ENCODE measurements at places on chromosomes 2 and 18.

DNA sequence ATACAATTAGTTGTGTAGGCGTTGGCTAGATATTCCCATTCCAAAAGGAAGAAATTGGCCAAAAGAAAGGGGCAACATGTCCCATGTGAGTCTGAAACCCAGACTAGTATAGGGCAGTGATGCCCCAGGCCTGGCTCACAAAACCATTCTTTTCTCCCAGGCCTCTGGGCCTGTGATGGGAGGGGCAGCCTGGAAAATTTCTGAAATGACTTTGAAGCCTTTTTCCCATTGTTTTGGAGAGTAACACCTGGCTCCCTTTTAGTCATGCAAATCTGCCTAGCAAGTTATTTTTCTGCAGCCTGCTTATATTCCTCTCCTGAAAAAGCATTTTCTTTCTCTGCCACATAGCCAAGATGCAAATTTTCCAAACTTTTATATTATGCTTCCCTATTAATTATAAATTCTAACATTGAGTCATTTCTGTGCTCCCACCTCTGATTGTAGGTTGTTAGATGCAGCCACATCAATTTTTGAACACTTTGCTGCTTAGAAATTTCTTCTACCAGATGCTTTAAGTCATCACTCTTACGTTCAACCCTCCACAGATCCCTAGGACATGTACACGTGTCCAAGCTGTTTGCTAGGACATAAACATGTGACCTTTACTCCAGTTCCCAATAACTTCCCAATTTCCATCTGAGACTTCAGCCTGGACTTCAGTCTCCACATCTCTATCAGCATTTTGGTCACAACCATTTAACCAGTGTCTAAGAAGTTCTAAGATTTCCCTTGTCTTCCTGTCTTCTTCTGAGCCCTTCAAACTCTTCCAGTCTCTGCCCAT is 76.1 kb upstream of the MC4R start:
- no peak for DNase-seq

GRCh38 chr2:236341067-236341466 is 76.9 kb upstream of the ASB18 start:
- DNase-seq = no peak

DNA sequence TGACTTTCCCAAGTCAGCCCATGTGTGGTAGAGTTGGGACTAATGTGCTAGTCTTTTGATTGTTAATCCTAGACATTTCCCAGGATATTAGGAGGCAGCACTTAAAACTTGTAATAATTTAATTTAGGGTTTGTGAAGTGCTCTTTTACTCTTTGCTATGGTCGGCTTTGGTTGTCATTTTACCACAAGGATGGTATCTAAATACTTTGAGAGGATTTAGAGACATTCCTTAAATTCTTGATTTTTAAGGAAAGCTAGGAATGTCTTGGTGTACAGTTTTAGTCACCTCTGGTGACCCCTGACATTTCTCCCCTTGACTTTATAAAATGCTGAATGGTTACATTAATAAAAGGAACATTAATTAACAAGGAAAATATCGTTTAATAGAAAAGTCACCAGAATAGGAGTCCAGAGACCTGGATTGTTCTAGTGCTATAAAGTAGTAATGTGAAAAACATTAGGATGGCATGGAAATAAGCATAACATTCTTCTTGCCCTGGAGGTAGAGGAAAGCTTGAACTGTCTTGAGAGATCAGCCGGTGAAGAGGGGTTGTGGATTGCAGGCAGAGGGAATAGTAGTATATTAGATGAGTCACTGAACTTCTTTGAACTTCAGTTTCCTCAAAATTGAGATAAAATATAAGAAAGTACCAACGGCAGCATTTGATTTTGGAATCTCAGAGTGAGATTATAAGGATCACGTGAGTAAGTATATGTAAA is 209.2 kb downstream of the MCFD2 start:
- DNase-seq = no peak

DNA sequence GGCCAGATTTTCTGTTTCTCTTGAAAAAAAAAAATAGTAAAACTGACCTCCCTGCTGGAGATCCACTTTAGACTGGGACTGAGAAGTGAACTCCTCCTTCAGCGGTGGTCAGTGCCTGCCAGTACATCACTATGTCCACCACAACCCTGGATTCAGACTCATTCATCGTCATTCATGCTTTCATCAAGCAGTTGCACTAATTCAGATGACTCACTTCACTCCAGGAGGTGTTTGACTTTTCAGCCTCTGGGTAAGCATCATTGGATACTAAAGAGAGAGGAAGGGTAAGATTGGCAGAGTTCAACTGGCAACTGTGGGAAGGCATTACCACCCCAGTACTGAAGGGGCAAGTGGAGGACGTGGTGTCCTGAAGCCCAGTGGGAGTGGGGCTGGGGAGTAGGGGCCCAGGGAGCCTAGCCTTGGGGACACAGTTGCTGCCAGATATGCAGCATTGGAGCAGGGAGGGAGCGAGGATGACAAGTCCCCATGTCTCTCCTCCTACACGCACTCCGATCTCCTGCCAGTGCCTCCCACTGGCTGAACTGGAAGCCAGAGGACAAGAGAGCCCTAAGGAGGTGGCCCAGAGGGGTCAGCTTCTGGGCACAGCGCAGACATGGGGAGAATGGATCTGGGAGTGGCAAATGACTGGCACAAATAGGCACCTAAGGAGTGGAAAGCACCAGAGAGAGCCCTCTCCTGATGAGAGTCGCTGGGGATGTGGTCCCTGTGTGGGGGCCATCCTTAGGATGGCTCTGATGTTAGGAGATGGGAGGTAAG is 111.1 kb downstream of the TGFA start:
- DNase-seq = no peak

GRCh38 chr2:12717191-12718014 is 667 bp downstream of the TRIB2 start:
- DNase-seq = peak; percentile 64

- DNase-seq = no peak
Measured at GRCh38 chr2:8761529-8762164, 75.8 kb downstream of the KIDINS220 start.

DNA sequence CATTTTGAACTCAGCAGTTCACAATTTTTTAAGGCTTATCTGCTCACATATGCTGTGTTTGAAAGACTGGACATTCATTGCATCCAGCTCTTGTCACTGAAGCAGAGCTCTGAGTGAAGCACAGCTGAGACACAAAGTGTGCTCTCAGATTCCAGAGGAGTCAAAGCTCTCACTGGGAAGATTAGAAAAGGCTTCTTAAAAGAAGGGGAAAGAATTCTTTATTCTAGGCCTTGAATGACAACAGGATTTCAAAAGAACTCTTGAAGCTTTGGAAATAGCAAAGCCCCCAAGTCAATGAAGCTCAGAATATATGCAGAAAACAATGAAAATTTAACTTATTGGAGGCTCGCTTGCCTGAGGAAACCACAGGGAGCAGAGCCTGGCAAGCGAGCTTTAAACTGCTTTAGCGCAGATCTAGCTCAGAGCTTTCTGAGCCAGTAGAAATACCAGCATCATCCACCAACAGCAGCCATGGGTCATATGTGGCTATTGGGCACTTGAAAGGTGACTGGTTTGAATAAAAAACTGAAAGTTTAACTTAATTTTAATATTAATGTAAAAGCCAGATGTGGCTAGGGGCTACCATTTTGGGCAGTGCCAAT is 369.7 kb downstream of the OSR1 start:
- no peak for DNase-seq

GRCh38 chr2:7430421-7430868 is 513.2 kb downstream of the RNF144A start:
- no peak for DNase-seq

- DNase-seq = no peak
Measured at GRCh38 chr2:112639936-112640335, 5.8 kb upstream of the SLC20A1 start.

DNA sequence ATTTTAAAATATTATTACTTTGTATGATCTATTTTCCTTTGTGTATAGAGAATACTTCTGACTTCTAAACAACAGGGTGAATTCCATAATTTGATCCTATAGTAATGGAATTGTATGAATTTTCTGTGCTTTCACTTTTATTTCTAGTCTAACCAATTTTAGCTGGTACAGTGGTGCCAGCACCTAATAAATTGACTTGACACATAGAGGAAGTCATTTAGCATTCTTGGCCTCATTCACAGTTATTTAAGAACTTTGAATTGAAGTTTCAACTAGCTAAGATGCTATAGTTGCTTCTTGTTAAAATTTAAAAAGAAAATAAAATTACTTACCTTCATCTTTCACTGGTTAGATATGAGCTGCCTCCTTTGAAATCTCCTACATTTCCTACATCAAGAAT is 220.4 kb downstream of the CPS1 start:
- no peak for DNase-seq

DNA sequence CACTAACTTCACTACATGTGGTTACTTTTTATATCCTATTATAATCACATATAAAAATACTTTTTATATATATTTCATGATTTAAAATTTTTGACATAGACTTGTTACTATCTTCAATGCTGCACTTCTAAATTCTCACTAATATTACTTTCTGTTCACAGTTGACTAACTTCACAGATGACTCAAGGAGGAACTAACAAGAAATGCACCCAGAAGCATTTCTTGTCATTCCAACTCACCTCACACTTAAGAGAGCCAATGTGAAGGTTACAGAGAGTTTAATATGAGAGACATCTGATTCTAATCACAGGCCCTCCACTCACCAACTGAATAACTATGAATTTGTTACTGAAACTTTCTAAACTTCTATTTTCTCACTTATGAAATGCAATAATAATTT is 399.8 kb upstream of the SLC8A1 start:
- no peak for DNase-seq

DNA sequence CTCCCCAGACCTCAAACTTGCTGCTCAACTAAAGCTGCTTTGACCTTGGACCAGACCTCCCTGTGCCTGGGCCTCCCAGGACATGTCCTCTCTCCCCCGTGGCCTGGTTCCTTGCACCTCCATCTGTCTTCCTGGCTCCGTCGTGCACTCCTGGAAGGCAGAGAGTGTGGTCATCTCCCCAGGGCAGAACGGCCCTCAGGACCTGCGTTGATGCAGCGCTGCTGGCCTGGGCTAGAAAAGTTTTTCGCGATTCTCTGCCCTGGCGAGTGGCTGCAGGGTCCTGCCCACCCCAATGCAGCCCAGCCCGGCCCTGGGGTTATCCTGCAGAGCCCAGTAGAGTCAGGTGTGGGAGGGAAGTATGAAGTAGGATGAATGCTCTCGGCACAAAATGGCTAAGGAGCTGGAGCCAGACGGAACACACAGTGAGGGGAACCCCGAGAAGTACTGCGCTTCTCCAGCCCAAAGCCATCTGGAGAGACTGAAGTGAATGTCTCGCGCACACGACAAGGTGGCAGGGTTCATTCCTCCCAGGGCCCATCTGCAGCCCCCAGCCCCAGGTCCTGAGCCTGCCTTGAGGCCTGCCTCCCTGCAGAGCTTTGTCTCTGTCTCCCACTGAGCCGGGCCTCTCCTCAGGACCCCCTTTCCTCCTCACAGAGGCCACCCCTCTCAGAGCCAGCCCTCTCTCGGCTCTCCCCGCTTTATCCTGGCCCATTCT is 41.7 kb downstream of the ATOH8 start:
- no peak for DNase-seq

- no peak for DNase-seq
Measured at GRCh38 chr18:31301201-31301655, 16.7 kb upstream of the DSG1 start.

GRCh38 chr18:76889091-76889699 is 66.8 kb downstream of the ZNF236 start:
- no peak for DNase-seq

- no peak for DNase-seq
Measured at GRCh38 chr2:95551055-95551568, 40.7 kb upstream of the TRIM43 start.

DNA sequence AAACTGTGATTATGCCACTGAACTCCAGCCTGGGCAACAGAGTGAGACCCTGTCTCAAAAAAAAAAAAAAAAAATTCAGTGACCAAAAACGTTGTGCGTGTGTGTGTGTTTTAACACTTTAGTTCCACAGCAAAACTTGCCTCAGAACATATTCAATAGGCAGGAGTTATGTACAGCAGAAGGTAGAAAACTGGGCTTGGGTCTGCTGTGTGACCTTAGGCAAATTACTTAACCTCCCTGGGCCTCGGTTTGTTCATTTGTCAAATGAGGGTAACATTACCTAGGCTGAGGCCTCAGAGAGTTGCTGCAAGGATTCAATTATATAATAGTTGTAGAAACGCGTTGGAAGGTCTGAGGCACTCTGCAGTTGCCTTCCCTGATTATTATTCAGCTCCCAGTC is 10.3 kb upstream of the SCG2 start:
- no peak for DNase-seq

- DNase-seq = no peak
Measured at GRCh38 chr2:163351966-163352365, 383.8 kb downstream of the FIGN start.
